ENCODE measurements at places on chromosomes 5 and 9. TPM values are rescaled to one million over a fixed set of nuclear protein-coding genes. Genes with fewer than 3 reads are reported as not detected.

ANKRD20A1 gene
- 2.5 TPM for total RNA-seq

PCDHGA1 gene
- total RNA-seq: 2.2 TPM

DNA sequence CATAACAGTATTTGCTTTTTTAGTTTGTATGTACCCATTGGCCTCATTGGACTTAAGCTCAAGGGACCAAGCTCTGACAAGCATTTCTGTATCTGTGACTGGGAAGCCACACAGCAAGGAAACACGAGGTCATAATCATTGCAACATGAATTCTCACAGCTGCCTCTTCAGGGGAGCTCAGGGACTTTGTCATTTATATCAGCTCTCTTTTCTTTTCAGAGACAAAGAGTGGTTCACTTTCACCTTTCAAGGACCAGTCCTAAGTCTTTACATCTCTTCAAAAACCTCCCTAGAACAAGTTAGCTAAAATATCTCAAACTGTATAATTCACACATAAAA lies 58.6 kb downstream of the ADAMTS12 start:
- no peak for DNase-seq

- no peak for DNase-seq
Measured at GRCh38 chr5:14415024-14415697, 166.4 kb upstream of the OTULINL start.

KCNV2 gene
- total RNA-seq: not detected

DNA sequence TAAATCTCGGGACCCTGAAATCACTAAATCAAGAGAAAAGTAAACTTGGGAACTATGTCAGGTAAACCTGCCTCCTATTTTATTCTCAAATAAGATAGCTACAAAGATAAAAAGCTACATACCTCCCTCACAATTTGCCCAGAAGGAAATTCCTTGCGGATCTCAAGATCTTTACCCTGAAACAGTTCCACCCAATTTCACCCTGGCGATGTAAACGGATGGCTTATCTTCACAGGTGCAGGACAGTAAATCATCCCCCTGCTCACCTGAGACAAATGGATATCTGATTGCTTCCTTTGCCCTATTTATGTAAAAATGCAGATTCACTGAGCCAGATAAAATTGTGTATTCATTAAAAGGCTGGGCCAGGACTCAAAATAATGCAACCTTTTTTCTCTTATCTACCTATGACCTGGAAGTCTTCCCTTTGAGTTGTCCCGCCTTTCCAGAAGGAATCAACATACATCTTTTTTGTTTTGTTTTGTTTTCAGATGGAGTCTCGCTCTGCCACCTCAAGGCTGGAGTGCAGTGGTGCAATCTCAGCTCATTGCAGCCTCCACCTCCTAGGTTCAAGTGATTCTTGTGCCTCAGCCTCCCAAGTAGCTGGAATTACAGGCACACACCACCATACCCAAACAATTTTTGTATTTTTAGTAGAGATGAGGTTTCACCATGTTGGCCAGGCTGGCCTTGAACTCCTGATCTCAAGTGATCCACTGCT lies 13.8 kb downstream of the TMEM267 start:
- DNase-seq: no peak

SLC22A4 gene
- 2.6 TPM for total RNA-seq

C1QTNF3 gene
- total RNA-seq: 2.0 TPM

GRCh38 chr5:32630867-32631491 lies 45.6 kb downstream of the SUB1 start:
- no peak for DNase-seq

HAND1 gene
- total RNA-seq: not detected

DNA sequence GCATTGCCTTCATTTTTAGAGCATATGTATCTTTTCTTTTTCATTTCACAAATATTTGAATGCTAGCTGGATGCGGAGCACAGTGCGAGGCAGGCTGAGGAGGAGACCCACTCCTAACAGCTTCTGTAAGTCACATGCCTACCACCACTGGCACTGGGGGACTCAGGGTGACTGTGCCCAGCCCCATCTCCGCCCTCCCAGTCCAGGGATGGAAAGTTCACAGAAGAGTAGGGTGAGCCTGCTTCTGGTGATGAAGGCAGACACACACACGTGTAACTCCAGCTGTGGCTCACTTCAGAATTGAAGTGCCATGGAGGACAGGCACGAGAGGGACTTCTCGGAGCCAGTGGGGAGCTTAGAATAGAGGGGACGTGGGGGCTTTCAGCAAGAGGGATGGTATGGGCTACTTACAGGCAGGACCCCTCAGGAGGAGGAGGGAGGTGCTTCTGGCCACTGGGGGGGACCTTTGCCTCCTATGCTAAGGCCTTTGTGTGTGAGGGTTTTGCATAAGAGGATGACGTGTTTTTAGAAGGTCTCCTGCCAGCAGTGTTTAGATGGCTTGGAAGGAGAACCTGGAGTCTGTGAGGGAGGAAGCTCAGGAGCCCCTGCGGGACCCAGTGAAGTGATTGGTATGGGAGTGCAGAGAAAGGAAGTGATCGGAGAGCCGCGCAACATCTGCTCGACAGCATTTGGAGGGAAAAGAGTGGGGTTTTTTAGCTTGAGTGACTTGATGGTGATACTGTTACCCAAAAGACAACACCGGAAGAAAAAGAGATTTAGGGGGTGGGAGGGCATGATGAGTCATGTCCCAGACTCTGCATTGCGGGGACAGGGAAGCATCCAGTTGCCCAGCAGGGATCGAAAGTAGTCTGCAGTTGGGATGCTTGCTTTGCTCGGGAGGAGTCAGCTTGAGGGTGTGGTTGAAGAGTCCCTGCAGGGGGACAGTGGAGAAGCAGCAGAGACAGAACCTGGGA lies 163.5 kb upstream of the OTULINL start:
- no peak for DNase-seq

DNA sequence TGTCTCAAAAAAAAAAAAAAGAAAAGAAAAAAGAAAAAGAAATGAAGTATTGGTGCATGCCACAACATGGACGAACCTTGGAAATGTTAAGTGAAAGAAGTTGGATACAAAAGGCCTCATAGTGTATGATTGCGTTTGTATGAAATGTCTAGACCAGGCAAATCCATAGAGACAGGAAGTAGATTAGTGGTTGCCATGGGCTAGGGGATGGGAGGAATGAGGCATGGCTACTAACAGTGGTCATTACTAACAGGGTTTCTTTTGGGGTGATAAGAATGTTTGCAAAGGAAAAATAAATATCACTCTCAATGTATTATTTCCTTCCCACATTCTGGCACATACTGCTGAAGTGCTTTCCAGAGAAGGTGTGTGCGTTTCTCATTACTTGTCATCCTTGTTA lies 44.1 kb downstream of the UGCG start:
- no peak for DNase-seq

DNA sequence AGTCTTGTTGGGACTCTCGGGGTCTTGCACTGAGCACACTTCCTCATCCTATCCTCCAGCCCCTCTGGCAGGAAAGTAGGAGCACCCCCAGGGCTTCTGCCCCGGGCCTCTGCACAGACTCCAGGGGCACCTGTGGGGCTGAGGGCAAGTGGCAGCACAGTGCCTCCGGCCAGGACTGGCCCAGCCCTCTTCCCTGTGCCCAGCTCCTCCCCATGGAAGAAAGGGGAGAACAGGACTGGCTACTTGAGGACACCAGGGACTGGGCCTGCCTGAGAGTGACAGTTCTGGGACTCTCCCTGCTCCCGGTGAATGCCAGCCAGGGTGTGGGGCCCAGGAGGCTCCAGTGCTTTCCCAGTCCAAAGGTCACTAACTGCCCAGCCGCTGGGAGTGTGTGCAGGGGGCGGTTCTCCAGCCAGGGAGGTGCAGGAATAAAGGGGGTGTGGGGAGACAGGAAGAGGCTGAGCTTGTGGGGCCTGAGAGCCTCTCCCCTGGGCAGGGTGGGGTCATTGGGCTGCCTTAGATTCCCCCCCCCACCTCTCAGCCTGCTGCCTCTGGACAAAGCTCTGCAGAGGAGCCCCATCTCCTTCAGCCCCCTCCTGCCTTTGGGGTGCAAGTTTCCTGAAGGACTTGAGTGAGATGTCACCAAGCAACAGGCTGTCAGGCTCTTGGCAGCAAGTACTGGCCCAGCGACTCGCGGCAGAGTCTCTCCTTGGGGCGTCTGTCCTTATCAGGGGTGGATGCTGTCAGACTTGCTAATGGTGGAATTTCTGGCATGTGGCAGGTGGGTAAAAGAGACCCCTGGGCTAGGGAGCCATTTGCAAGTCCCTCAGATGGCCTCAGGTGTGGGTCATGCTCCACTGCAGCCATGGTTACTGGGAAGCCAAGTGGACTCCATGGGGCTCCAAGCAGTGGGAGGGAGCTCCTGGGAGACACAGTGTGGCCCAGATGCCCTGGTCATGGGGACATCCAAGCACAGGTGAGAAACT lies 19.1 kb upstream of the JADE2 start:
- DNase-seq: no peak

ADRB2 gene
- total RNA-seq: 32.1 TPM

MSX2 gene
- total RNA-seq: 1.2 TPM

TICAM2 gene
- total RNA-seq: 1.9 TPM

DNA sequence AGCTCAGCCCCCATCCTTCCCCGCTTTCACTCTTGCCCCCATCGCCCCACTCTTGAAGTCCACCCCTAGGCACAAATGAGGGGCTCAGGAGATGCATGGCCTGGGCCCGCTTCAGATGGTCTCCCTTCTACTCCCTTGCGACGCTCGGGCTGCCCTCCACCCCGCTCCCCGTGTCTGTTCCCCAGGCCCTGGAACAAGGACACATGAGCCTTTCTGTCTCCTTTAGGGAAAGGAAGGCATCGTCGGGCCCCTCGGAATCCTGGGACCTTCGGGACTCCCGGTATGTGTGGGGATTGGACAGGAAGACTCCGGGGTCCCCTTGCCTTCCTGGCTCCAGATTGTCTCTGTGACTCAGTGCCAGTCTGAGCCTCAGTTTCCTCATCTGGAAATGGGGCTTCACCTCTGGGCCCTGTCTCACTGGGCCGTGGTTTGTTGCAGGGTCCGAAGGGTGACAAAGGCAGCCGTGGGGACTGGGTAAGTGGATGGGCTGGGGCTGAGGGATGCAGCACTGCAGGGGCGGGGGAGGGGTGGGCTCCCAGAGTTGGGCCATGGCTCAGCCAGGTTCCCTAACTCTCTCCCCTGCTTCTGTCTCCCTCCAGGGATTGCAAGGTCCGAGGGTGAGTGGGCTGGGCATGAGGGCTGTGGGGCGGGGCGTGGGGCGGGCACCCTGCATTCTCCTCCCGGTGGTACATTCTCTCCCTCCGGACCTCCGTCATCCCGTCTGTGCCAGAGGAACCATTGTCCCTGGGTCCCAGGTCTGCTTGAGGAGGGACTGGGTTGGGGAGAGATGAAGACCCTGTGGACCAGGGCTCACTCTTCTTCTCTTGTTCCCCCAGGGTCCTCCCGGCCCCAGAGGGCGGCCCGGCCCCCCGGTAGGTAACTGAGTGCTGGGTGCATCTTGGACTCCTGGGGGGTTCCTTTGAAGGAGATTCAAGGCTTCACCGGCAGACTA lies 21.8 kb upstream of the ORM1 start:
- no peak for DNase-seq

FAM169A gene
- total RNA-seq: 0.28 TPM

TMEFF1 gene
- not detected for total RNA-seq

DNA sequence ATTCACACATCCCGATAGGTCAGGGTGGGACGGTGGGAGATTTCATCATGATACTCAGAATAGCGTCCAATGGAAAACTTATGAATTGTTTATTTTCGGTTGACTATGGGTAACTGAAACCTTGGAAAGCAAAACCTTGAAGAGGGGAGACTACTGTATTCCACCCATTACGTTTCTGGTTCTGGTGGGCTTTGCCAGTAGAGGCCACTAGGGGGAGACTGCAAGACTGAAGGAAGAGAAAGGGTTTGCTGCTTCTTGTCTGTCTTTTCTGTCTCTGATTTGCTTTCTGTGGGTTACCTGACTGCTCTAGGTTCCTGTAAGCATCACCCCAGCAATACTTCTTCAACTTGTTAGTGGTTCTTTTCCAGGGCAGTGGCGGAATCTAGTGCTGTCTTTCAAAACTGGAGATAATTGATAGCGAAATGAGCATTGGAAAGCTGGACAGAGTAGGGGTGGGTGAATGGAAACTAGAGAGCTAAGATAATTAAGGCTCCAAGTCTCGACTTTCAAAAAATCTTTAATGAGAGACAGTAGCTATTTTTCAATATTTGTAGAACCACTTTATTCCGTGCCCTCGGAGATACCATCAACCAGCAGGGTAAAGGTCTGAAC lies 27.0 kb downstream of the GRIN3A start:
- no peak for DNase-seq

DNA sequence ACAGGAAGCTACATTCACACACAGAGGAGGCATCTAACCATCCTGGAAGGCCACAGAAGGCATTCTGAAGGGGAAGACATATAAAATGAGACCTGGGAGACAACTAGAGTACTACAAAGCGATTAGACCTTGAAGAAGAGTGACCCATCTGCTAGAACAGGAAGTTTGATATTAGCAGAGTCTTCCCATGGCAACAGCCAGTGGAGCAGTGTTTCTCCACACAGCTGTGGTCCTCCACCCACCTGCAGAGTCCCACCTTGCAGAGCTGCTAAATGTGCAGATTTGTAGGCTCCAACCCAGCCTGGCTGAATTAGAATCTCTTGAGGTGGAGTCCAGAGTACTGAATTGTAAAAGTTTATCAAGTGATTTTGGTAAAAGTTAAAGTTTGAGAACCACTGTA lies 267.0 kb downstream of the CETN3 start:
- DNase-seq: no peak

DNA sequence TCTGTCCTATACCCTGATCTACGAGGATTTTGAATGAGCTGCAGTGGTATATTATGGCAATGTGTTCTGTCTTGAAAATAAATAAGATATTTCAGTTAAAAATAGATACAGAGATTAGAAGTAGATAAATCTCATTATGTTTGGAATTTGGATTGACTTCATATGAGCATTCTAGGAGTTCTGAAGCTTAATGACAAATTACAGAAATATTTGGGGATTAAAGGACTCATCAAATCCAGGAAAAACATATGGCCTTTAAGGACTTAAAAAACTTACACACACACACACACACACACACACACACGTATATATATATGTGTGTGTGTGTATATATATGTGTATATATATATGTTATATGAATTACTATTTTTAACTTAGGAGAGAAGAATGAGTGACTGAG lies 446.9 kb upstream of the CD180 start:
- DNase-seq: no peak

DNA sequence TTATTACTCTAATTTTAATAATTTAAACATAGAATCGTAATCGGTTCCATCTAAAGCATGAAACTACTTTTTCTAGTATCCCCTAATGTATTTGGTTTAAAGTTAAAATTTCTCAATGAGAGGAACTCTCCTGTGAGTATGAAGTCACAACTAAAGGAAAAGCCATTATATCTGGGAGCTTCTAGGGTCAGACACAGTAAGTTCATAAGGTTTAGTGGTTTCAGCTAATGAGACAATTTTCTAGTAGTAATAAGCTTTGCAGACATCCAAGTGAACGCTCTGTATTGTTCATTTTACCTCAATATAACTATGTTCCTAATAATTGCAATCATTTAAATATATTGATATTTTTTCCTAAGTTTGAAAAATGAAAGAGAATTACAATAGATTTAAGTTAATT lies 364.4 kb upstream of the CDH9 start:
- no peak for DNase-seq

Data from omental fat pad (tissue), 4 donors.